ENCODE measurements at places on chromosomes 3 and 15.

DNA sequence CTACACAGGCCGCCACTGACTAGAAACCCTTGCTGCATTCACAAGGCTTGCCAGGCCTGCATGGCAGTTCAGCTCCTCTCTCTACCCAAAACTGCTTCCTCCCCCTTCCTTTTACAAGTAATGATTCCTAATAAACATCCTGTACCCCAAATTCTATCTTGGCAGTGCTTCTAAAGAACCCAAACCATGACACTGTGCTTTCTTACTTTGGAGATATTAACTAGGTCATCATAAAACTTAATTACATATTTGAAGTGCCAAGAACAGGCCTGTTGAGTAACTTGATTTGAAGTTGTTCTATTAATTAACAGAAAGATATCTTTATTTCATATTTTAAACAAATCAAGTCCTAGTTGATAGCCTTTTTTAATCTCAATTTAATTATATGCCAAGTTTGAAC, 88.4 kb downstream of the THBS1 start:
- no peak for DNase-seq

DNA sequence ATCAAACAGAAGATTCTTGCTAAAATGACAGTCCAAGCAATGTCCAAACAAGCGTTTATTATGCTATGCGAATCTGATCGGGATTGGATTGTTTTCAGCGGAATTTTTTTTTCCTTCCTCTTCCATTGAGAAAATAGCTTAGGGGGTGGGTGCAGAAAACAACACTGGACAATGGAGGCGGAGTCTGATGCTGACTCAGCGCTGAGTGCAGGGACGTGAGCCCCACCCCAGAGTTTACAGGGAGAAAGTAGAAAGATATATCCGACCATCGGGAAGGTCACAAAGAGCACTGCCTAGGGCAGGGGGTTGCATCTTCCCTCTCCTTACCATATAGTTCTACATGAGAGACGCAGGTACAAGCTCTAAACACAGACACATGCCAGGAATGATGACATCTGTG, 117.0 kb downstream of the FOXP1 start:
- DNase-seq: no peak

DNA sequence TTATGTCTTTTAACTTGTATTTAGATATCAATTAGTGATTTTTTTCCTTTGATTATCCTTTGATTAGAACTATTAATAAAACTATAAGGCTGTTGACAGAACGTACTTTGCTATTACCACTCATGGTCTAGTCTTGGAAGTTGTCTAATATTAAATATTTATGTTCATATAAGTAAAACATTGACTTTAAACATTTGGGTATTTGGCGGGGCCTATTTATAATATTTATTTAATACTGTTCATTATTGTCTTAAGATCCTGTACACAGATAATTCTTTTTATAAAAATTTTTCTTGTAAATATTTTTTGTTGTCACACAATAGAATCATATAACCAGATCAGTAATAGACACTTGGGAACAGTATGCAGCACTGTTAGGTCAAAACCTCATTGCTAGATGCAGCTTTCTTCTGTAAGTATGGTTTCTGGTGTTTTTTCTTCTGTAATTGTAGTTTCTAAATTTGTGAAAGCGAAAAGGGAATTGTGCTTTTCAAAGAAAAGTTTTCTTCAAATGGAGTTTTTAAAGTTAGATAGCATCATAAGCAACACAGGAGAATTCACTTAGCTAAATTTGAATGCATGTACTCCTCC, 93.4 kb downstream of the FNDC3B start:
- no peak for DNase-seq

- no peak for DNase-seq
Observed at GRCh38 chr15:64315216-64315615, 40.8 kb downstream of the CSNK1G1 start.

DNA sequence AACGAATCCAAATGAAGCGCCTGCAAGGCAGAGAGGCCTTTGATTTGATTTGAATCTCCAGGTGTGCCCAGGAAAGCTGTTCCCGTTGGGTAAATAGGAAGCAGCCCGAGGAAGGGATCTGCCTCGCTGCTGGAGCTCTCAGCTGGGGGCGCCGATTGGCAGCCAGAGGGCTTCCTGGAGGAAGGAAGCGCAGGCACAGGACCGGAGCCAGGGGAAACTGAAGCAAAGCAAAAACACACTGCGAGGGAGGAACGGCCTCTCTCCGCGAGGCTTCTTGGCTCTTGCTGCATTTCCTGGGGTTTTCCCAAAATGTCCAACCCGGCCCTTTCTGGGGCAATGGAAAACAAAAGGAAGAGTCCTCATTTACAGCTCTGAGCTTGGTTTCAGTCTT, 80.3 kb downstream of the TMEM266 start:
- DNase-seq: peak; percentile 41

- DNase-seq: peak; percentile 39
Observed at GRCh38 chr15:83207009-83207659, 489 bp downstream of the HDGFL3 start.
